ENCODE measurements at places on chromosomes 1 and 21. TPM values are rescaled to one million over a fixed set of nuclear protein-coding genes. Genes with fewer than 3 reads are reported as not detected.

The AQP10 gene
- total RNA-seq = not detected

The OSBPL9 gene
- 80.2 TPM for total RNA-seq

The INSRR gene
- not detected for total RNA-seq

The CALML6 gene
- not detected for total RNA-seq

The RXRG gene
- 1.9 TPM for total RNA-seq

The OR2L8 gene
- total RNA-seq = not detected

All from esophagus muscularis mucosa (tissue), 4 donors.